ENCODE measurements at places on chromosomes 2 and 18. TPM values are rescaled to one million over a fixed set of nuclear protein-coding genes. Genes with fewer than 3 reads are reported as not detected.

Gene IGFBP5
- not detected for total RNA-seq

DNA sequence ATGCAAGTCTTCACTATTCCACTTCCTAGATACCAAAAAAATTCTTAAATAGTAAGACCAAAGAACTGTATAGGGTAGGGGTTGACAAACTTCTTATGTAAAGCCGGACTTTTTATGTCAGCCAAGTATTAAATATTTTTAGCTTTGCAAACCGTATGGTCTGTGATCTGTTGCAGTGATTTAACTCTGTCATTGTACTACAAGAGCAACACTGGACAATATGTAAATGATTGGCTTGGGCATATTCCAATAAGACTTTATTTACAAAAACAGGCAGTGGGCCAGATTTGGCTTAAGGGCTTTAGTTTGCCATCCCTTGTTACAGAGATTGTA is 48.0 kb downstream of the MGAT5 start:
- no peaks in the 10 kb centered on the region for H3K36me3 ChIP-seq
- no peak overlapping the region for H3K27ac ChIP-seq
- no peak for DNase-seq

DNA sequence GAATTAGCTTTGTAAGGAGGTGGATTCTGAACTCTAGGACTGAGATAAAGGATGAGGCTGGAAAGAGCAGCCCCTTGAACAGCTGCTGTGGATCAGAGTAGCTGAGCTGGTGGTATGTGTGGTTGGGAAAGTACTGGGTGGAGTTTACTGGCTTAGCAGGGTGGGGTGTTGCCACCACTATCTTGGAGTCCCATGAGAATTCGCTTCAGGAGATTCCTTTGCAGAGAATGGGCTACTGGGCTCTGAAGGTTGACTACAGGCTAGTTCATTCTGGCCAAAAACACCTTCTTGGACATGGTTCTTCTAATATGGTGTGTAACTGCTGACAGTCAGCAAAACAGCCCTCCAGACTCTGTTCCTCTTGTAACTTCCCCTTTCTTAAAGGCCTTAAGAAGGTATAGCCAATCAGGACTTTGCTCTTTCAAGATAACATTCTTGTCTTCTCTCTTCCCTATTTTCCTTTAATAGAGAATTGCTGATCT is 52.7 kb downstream of the TET3 start:
- H3K36me3 ChIP-seq, result no peaks in the 10 kb centered on the region
- no peaks in the 10 kb centered on the region for H3K27me3 ChIP-seq
- H3K27ac ChIP-seq, result peak overlapping the region; percentile 60

Gene PNO1
- total RNA-seq, result 35.0 TPM

DNA sequence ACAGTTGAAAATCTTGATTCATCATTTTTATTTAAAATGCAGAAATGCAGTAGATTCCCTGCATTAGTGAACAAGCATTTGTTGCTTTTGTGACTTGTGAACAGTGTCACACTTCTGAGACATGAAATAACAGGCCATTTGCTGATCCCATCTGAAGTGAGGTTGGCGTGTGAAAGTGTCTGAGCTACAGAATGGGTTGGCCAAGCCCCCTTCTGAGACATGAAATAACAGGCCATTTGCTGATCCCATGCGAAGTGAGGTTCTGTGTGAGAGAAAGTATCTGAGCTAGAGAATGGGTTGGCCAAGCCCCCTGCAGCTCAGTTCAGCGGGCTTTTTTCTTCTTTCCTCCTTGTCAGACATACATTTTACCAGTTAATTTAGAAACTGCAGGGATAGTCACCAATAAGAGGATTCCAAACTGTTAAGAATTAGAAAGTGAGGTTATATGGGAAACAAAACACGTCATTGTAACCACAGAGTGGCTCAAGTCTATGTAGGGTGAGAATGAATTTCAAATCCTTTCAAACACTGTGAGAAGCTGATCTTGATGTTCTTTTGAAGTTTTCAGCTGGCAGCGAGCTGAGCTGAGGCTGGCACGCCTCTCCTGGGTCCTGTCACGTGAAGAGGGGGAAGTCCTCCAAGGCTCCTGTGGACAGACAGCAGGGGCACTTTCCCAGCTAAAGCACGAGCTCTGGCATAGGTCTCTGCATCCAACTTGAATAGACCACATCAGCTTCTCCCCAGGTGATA is 339.2 kb upstream of the SALL3 start:
- H3K27ac ChIP-seq, result no peak overlapping the region
- peaks cover 5% of the 10 kb centered on the region for H3K36me3 ChIP-seq

DNA sequence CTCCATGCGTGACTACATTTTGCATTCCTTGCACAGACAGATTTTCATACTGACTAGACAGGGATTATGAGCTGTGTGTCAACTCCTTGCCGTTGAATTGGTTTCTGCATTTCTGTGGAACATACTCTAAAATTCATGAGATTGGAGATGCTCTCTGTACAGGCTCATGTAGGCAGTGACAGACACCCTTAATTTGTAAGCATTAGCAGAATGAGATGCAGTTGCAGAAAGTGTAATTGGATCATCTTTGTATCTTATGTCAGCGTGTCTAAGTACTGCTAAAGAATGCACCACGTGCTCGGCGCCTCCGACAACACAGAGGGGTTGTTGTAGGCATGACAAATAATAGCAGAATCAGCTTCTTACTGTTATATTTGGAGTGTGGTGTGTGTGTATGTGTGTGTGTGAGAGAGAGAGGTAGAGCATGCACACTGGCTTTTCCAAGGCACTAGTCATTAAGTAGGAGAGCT is 212.4 kb downstream of the CMPK2 start:
- no peaks in the 10 kb centered on the region for H3K27me3 ChIP-seq
- no peak overlapping the region for H3K27ac ChIP-seq
- no peak overlapping the region for H3K4me3 ChIP-seq
- no peak for DNase-seq
- no peaks in the 10 kb centered on the region for H3K36me3 ChIP-seq

GRCh38 chr2:151928380-151928779 is 100.2 kb upstream of the ARL5A start:
- DNase-seq, result peak; percentile 91
- peaks cover 2% of the 10 kb centered on the region for H3K36me3 ChIP-seq
- H3K27ac ChIP-seq, result peak overlapping the region; percentile 33
- peaks cover 23% of the 10 kb centered on the region for H3K4me1 ChIP-seq
- H3K27me3 ChIP-seq, result no peaks in the 10 kb centered on the region
- peak overlapping the region; percentile 24 for H3K4me3 ChIP-seq

DNA sequence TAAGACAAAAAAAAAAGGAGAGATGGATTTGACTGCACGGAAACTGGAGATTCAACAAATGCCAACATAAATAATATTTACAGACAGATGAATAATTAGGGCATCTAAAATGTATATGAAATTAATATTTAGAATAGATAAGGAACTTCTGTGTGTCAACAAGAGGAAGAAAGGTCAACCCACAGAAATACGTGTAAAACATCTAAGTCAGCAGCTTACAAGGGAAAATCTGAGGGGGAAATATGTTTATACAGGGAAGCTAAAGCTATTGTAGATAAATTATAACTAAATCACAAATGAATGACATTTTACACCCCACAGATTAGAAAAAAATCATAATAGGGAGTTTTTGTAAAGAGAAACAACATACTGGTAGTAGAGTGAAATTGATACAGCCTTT is 159.9 kb downstream of the PIEZO2 start:
- no peaks in the 10 kb centered on the region for H3K4me1 ChIP-seq
- H3K36me3 ChIP-seq, result no peaks in the 10 kb centered on the region
- H3K27me3 ChIP-seq, result no peaks in the 10 kb centered on the region
- no peak for DNase-seq
- no peak overlapping the region for H3K27ac ChIP-seq

DNA sequence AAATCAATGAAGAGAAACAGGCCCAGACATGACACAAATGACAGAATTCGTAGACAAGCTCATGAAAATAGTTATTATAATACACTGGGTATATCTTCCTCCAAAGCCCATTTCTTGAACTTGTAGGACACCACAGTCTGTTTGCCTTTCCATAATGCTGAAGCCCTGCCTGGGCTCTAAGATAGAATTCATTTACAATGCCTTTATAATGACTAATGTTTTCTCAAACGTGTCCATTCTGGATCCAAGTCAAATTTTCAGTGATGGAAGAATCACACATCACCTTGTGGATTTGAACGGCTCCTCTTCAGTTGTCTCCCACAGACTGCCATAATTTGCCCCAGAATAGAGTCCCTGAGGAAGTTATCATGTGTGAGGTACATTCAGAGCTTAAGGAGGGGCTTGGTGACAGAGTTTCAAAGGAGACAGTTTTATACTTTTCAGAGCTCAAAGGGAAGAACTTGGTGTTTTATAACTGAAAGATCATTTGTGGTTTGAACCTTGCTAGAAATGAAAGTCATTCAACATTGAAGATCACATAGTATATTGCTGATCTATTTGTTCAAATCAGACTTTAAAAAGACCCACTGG is 38.2 kb downstream of the CASP8 start:
- no peak overlapping the region for H3K4me3 ChIP-seq
- DNase-seq, result peak; percentile 12
- H3K27ac ChIP-seq, result no peak overlapping the region
- no peaks in the 10 kb centered on the region for H3K27me3 ChIP-seq
- no peaks in the 10 kb centered on the region for H3K4me1 ChIP-seq
- no peaks in the 10 kb centered on the region for H3K36me3 ChIP-seq

GRCh38 chr2:207558079-207558491 is 28.3 kb downstream of the CREB1 start:
- peaks cover 26% of the 10 kb centered on the region for H3K36me3 ChIP-seq
- no peak overlapping the region for H3K4me3 ChIP-seq
- no peaks in the 10 kb centered on the region for H3K27me3 ChIP-seq
- DNase-seq, result peak; percentile 68
- peaks cover 29% of the 10 kb centered on the region for H3K4me1 ChIP-seq

Measured in MCF 10A (cell line).